ENCODE measurements at places on chromosomes 1 and 21. TPM values are rescaled to one million over a fixed set of nuclear protein-coding genes. Genes with fewer than 3 reads are reported as not detected.

Gene IQGAP3
- total RNA-seq = 3.5 TPM

Gene FCAMR
- not detected for total RNA-seq

Gene CYP4Z1
- total RNA-seq = 0.92 TPM

Gene ARHGEF16
- total RNA-seq = 2.5 TPM

Gene RAD54L
- total RNA-seq = 2.8 TPM

Gene GRIK3
- total RNA-seq = 47.3 TPM

Gene RIPK4
- not detected for total RNA-seq

Gene TMPRSS2
- total RNA-seq = under 0.01 TPM

Gene RGS16
- 13.6 TPM for total RNA-seq

Gene PTPN22
- total RNA-seq = 0.92 TPM

Gene KLHL12
- 49.1 TPM for total RNA-seq

Gene SLFNL1
- total RNA-seq = 0.92 TPM

Gene TLR5
- 1.8 TPM for total RNA-seq

Gene MRAP
- total RNA-seq = not detected

All from diencephalon (tissue), 1 donor.